ENCODE measurements at places on chromosomes 11 and 22. TPM values are rescaled to one million over a fixed set of nuclear protein-coding genes. Genes with fewer than 3 reads are reported as not detected.

The SPDYC gene
- total RNA-seq = not detected

The TSPO gene
- 48.7 TPM for total RNA-seq

The CCDC89 gene
- not detected for total RNA-seq

The ALG8 gene
- total RNA-seq = 15.2 TPM

The ANKK1 gene
- total RNA-seq = not detected

The KDM4D gene
- 0.14 TPM for total RNA-seq

The MMP27 gene
- total RNA-seq = not detected

The OR52R1 gene
- not detected for total RNA-seq

The NXPE1 gene
- not detected for total RNA-seq
